ENCODE measurements at places on chromosomes 1 and 21. TPM values are rescaled to one million over a fixed set of nuclear protein-coding genes. Genes with fewer than 3 reads are reported as not detected.

NKAIN1 gene
- not detected for total RNA-seq

GRCh38 chr1:53811414-53811851 is 26.7 kb downstream of the NDC1 start:
- no peak for DNase-seq

- DNase-seq: peak; percentile 48
These were observed 1.1 kb downstream of the PRRX1 start for GRCh38 chr1:170664828-170665612.

- no peak for DNase-seq
These were observed 4.1 kb downstream of the BLACAT1 start for GRCh38 chr1:205451759-205452164.

DNA sequence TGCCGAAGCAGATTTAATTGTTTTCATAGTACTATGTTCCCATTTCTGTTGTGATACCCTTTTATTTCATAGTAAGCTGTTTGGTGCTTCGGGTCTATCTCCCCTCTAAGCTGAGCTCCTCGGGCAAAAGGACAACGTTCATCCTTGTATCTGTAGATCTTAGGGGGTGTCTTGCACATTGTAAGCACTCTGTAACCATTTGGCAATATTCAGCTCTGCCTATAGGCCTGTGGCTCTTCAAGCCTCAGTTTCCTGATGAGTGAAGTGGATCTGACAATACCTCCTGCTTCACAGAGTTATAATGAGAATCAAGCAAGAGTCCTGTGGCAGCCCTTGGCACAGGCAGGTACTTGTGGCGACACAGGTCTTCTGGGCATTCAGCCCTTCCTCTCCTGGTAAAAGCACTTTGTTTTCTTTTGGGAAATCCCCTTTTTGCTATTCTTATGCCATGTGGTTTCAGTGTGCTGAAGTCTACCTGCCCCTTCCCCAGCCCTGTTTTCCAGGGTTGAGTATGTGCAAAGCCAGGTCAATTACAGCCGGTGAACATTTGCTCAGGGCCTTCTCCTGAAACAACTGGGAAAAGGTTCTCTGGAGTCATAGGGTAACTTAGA is 8.5 kb upstream of the EXO1 start:
- DNase-seq: no peak

- DNase-seq: no peak
These were observed 24.1 kb upstream of the TMEM222 start for GRCh38 chr1:27297903-27298302.
